Heart right ventricle (tissue), 16 donors: ENCODE measurements at places on chromosomes 11 and 22.
A peak's percentile ranks its signal among the peaks of the same experiment; 100 is the strongest.

- peak; percentile 95 for DNase-seq
Observed at GRCh38 chr22:37561212-37562048, 1.1 kb downstream of the CDC42EP1 start.

GRCh38 chr22:30386960-30387827, at the start of gene RNF215:
RNF215 (minus strand) TSS chr22:30387411; CDS start chr22:30387313, 98 bp downstream.
- peak; percentile 90 for DNase-seq

DNA sequence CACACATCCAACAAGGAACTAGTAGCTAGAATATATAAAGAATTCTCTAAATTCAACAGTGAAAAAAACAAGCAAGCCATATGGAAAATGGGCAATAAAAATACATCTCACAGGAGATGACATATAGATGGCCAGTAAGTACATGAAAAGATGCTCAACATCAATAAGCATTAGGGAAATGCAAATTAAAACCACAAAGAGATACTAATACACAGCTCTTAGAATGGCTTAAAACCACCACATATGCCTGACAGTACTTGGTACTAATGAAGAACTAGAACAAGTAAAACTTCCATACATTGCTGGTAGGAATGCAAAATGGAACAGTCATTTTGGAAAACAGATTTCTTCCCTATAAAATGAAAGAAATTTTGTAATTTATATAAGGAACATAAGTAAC, 71.6 kb upstream of the GAB2 start:
- DNase-seq = no peak

- DNase-seq = no peak
Observed at GRCh38 chr11:27496461-27496860, 10.1 kb downstream of the LIN7C start.

DNA sequence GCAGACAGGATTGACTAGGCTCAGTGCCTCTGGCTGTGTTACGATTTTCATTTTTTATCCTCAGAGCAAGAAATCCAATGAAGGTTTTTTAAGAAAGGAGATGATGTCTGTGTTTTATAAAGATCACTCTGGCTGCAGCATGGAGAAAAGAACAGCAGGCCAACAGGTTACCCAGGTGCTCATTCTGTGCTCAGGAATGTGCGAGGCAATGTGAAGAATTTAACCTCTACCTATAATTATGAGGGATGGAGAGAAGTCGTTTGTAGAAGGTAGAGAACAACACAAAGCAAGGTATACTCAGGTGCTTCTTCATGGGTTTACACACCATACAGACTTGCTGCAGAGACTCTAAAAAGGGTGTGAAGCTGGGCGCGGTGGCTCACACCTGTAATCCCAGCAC, 10.0 kb upstream of the RTCB start:
- DNase-seq = no peak

GRCh38 chr11:60370252-60370810, 8.0 kb upstream of the MS4A7 start:
- no peak for DNase-seq

- DNase-seq = no peak
Observed at GRCh38 chr11:130037058-130037457, 32.6 kb upstream of the APLP2 start.

DNA sequence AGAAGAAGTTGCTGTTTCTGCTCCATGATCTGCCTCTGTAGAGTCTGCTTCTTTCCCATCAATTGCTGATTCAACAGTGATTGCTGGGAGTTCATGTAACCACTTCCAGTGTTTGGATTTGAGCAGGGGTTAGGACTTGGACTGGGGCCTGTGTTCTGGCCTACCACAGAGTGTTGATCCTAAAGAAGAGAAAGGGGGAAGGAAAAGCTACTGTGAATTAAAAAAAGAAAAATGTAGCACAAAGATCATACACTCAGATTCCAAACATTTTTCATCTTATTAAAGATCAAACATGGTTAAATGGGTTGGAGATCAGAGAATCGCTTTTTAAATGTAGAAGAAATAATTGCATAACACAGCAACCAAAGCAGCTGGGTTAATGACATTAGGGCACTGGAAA, 67.6 kb upstream of the MTMR2 start:
- no peak for DNase-seq

GRCh38 chr11:69241844-69242243, 52.1 kb upstream of the MYEOV start:
- no peak for DNase-seq

GRCh38 chr22:49959782-49960158, 802 bp upstream of the PIM3 start:
- no peak for DNase-seq

- DNase-seq = no peak
Observed at GRCh38 chr22:36828815-36829214, 12.0 kb upstream of the PVALB start.

GRCh38 chr11:74135127-74135840, 35.5 kb downstream of the C2CD3 start:
- no peak for DNase-seq

DNA sequence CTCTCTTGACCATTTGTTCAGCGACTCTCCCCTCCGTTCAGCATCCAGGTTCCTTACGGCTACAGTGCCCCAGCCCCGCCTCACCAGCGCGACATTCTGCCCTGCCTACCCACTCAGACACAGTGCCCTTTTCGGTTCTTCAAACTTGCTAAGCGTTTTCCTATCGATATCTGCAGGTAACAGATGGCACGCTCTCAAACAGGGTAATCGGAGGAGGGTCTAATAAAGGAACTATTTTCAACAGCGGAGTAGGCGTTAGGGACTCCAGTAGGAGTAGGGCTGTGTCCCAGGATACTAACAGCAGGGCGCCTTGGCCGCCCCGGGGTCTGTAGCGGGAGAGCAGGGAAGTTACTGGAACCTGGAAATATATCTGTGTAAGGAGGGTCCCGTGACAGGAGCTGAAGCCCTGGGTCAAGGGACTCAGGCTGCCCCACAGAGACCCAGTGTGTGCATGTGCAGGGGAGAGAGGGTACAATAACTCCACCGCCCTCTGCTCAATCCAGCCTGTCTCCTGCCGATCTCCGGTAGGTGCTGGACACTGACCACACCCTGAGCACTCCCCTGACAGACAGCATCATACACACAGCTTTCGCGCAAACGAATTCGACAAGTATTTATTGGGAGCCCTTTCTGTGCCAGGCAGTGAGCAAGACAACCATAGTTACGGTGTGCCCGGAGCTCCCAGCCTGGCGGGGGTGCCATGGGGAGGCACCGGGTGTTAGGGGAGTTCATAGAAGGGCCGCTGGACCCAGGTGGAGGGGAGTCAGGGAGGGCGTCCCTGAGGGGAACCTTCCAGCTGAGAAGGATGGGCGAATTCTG, 2.1 kb downstream of the KLHL35 start:
- DNase-seq = no peak

- DNase-seq = no peak
Observed at GRCh38 chr11:86303257-86303656, 1.2 kb downstream of the HIKESHI start.

DNA sequence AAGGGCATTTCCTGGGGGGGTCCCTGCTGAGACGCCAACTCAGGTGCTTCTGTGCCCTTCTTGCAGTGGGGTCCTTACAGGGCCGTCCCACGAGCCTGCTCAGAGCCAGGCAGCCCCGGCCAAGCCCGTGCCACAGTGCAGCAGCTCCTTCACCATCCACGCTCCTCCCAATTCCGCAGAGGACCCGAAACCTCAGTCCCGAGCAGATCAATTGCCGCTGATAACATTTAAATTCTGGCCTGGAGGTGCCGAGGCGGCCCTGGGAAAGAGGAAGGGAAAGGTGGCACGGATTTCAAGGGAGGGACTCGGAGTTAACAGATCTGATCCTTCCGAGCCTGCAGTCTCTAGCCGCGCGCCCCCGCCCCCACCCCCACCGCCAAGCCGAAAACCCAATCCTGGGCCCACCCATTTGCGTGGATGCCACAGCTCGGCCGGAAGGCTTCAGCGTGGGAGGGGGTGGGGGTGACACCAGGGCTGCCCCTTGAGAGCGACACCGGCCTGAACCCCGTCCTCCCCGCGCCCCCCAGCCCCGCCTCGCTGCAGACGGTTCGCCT, 32.3 kb upstream of the JAM3 start:
- DNase-seq = no peak

GRCh38 chr22:32985899-32986765, 72.0 kb downstream of the SYN3 start:
- peak; percentile 86 for DNase-seq

GRCh38 chr22:27581236-27581635, 220.3 kb downstream of the MN1 start:
- DNase-seq = no peak

DNA sequence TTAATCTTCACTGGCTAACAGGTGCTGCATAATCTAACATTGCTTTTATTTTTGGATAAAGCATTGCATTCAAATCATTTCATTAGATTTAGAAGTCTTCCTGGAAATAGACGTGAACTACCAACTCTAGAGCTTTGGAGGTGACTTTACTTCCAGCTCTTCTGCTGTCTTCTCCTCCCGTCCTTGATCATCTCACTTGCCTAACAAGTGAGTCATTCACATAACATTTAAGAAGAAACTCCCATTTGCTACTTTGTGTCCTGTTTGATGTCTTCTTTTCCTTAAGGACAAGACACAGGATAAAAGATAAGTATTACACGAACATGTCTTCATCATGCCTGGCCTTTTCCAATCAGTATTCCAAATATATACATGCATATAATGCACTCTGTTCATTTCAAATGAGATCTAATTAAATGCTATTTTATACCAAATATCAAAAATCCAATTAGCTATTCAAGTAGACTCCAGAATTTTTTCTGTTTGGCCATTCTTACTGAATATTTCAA, 88.3 kb downstream of the BDNF start:
- DNase-seq = no peak

GRCh38 chr11:77069336-77069968, 2.7 kb downstream of the CAPN5 start:
- no peak for DNase-seq

DNA sequence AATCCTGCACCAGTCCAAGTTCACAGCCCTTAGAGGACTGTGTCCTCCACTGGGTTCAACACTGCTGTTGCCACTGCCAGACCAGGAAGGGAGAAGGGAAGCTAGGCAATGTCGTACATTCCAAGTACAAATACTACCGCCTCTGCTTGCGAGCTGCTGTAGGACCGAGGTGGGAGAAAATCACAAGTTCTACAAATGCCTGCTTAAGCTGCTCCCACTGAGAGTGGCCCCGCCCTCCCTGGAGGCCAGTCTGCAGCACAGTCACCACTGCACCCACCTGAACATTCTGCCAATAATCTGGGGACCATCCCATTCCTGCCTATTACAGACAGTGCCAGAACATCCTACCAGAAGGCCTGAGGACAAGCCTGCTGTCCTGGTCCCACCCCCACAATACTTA, 707.5 kb upstream of the ANO5 start:
- no peak for DNase-seq

DNA sequence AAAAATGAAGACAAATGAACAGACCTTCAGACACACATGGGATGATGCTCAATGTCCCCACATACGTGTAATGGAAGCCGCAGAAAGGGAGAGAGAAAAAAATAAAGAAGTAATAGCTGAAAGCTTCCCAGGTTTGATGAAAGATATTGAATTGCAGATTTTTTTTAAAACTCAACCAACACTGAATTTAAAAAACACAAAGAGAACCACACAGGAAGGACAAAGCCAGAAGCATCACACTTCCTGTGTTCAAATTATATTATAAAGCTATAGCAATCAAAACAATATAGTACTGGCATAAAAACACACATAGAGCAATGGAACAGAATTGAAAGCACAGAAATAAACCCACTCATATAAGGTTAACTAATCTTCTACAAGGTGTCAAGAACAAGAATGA, 26.5 kb downstream of the TMEM45B start:
- DNase-seq = no peak

GRCh38 chr22:20964090-20964798, 2.8 kb upstream of the AIFM3 start:
- DNase-seq = no peak

- peak; percentile 90 for DNase-seq
Observed at GRCh38 chr22:29799217-29799680, 32.1 kb downstream of the UQCR10 start.

DNA sequence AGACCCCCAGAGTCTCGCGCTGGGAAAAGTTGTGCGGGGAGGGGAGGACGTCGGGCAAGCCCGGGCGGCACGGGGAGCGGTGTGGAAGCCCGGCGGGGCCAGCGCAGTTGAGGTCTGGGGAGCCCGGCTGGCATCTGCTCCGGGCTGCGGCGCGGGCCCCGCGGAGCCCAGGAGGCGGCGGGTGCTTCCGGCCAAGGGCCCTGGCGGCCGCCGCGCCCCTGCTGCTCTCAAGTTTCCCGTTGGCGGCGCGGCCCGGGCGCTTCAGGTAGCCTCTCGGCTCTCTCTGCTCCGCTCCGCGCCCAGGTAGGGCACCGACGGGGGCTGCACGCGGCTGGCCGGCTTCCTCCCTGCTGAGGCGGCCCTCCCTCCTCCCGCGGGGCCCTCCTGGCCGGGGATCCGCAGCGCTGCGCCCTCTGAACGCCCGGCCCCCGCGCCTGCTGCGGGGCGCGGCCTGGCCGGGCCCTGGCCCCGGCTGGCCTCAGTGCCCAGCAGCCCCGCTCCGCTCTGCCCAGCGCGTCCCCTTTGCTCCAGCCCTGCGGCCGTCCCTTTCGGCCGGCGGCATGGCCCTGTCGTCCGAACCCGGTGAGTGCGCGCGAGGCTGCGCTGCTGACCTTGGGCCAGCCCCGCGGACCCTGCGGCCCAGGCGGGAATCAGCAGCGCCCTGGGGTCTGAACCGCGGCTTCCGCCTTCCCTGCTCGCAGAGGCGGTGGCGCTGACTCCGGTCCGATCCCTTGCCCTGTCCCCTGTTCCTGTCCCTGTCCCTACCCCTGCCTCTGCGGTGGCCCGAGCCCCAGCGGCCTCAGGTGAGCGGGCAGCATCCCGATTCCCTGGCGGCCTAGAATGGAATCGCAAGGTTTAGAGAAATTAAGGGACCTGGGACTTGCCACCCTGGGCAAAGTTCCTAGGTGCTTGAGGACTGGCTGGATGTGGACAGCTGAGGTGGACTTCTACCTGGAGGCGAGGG, 4.3 kb upstream of the AMPD3 start:
- peak; percentile 20 for DNase-seq

- no peak for DNase-seq
Observed at GRCh38 chr11:86632499-86633269, 39.7 kb downstream of the ME3 start.

- no peak for DNase-seq
Observed at GRCh38 chr11:12860827-12861226, 148.3 kb upstream of the RASSF10 start.

GRCh38 chr11:26665036-26665435, 56.8 kb downstream of the SLC5A12 start:
- no peak for DNase-seq

GRCh38 chr11:90764691-90765090, 541.8 kb upstream of the CHORDC1 start:
- DNase-seq = no peak

- no peak for DNase-seq
Observed at GRCh38 chr11:108131993-108132392, 10.6 kb downstream of the ACAT1 start.

- DNase-seq = no peak
Observed at GRCh38 chr11:17519061-17519885, 24.9 kb downstream of the USH1C start.

DNA sequence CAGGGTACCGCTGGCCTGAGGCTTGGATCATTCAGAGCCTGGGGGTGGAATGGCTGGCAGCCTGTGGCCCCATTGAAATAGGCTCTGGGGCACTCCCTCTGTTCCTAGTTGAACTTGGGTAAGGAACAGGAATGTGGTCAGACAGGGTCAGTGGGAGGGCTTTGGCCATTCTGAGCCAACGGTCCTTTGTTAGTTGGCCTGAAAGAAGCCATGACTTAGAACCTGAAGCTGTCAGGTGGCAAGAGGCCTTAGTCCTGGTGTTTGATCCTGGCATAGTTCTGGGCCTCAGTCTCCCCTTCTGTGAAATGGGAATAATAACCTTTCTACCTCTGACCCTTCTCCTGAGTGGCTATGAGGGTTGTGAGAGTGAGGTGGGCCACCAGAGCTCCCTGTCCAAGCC, 8.3 kb downstream of the PGAP2 start:
- DNase-seq = no peak
